ENCODE measurements at places on chromosomes 2 and 18.

DNA sequence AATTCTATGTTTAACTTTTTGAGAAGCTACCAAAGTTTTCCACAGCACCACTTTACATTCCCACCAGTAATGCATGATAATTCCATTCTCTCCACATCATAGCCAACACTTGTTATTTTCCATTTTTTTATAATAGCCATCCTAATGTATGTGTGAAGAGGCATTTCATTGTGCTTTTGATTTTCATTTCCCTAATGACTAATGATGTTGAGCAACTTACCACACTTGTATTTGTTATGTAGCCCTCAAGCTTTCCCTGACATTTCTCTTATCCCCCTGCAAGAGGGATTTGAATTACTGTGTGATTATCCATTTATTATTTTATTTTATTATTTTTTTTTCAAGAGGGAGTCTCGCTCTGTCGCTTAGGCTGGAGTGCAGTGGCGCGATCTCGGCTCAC lies 23.6 kb upstream of the SOS1 start:
- no peak for DNase-seq

DNA sequence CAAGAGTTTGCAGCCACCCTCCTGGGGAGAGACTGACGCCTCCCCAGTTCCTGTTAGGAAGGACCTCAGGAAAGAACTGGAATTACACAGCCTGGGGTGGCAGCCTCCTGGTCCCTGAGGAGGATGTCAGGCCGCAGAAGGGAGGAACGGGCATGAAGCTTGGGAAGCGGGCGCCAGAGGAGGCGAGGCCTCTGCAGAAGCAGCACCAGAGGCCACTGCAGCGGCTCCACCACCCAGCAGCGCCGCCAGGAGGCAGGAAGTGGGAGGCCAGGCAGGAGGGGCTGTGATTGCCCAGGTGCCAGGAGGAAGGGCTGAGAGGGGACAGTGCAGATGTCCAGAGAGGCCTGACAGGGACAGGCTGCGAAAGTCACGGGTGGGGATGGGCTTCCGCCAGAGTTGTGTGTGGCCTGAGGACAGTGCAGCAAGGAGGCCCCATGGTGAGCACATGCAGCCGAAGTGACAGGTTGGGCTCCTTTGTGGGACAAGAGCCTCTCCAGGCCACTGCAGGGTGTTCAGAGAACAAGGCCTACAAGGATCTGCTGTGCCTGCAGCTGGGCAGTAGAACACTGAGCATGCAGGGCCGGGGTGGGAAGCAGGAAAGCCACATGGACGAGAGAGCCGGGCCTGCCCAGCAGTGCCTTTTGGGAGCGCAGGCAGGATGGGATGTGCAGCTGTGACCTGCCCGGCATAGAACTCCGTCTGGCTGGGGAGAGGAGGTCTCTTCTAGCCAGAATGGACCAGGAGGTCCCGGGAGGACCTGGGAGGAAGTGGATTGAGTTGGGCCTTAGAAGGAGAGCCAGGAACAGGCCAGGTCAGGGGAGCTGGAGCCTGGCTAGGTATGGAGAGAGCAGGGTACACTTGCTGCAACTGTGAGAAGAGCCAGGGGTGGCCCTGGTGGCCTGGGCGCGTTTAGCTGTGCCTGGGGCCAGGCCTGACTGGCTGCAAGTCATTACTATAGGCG lies 39.1 kb upstream of the ALPP start:
- no peak for DNase-seq

- no peak for DNase-seq
These were observed 315.1 kb downstream of the MTX2 start for GRCh38 chr2:176584333-176584732.

DNA sequence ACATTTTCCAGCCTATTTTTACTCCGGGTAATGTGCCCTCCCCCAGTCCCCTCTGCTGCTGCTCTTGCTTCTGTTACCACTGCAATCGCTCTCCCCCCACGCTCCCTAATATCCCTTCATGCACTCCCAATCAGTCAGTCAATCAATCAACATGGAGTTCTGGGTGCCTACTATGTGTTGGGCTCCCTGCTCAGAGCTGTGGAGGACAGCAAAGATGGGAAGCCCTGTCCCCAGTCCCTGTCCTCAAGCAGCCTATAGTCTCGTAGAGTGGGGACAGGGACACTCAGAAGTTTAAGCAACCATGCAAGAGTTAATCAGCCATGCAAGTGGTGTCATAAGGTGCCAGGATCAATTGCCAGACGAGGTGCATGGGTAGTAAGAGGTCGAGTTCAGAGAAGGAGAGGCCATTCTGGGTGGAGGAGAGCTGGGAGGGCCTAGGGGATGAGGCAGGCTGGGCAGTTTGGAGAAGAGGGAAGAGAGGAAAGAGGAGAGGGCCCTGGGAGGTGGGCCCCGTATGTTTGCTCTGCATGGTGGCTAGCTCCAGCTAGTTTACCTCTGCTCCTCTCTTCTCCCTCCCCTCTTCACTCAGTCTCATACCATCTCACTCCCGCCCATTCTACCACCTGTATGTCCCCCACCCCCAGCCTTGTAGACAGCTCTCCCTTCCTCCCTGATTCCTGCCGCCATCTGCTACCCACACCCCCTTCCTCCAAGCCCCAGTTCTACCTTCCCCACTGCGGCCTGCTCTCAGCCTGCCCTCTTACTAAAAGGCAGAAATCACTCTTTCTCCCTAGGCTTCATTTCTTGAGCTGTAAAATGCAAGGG lies 3.9 kb downstream of the ASIC4 start:
- no peak for DNase-seq

- no peak for DNase-seq
These were observed 206.6 kb downstream of the AGPS start for GRCh38 chr2:177599139-177599688.

DNA sequence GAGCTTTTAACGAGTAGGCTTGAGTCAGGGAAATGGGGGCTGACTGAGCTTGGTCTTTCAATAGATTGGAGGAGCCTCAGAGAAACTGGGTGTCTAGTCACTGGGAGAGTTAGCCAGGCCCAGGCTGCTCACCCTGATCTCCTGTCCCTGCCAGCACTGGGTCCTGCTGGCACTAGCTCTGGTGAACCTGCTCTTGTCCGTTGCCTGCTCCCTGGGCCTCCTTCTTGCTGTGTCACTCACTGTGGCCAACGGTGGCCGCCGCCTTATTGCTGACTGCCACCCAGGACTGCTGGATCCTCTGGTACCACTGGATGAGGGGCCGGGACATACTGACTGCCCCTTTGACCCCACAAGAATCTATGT lies 720 bp downstream of the KRTCAP3 start:
- DNase-seq = no peak

DNA sequence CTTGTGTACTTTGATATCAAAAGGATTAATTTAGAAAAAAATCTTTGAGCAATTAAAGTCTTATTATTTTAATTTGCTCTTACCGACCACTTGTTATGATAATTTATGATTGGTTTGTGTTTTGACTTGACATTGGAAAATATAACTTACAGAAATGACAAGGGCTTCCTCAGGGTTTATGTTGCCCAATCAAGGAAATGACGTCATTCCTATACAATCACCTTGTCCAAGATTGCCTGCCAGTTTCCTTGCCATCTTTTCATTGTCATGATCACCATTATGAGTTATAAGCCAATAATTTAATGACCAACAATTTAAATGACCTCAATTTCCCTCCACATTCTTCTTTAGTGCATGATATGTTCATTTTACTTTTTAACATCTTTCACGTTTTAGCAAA lies 351.8 kb upstream of the TMEFF2 start:
- no peak for DNase-seq

DNA sequence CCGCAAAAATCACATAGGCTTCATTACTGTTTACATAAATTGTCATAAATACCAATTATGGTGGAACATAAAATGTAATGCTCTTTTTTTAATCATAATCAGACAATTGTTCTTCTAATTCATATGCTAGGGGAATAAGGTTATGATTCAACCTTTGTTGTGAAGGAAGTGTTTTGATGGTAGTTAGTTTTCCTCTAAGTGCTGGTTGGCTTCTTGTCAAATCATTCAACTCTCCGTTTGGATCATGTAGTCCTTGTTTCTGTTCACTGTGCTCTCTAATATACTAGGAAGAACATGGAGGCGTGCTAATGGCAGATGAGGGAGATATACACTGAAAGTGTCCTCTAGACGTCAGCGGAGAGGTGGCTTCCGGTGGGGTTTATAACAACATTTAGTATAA lies 1938.0 kb upstream of the PIK3C3 start:
- DNase-seq = no peak

- no peak for DNase-seq
These were observed 309.3 kb downstream of the GBX2 start for GRCh38 chr2:235858881-235859280.

DNA sequence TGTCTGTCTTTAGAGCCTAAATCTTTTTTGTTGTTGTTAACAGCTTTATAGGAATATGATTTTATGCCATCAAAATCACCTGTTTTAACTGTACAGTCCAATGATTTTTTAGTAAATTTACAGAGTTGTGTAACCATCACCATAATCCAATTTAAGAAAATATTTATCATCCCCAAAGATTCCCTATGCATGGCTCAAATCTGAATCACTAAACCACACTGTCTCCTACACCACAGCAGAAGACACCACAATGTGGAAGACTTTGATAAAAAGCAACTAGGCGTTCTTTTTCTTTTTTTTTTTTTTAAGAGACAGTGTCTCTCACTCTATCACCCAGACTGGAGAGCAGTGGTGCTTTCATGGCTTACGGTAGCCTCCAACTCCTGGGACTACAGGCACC lies 99.6 kb downstream of the TXNL1 start:
- no peak for DNase-seq

DNA sequence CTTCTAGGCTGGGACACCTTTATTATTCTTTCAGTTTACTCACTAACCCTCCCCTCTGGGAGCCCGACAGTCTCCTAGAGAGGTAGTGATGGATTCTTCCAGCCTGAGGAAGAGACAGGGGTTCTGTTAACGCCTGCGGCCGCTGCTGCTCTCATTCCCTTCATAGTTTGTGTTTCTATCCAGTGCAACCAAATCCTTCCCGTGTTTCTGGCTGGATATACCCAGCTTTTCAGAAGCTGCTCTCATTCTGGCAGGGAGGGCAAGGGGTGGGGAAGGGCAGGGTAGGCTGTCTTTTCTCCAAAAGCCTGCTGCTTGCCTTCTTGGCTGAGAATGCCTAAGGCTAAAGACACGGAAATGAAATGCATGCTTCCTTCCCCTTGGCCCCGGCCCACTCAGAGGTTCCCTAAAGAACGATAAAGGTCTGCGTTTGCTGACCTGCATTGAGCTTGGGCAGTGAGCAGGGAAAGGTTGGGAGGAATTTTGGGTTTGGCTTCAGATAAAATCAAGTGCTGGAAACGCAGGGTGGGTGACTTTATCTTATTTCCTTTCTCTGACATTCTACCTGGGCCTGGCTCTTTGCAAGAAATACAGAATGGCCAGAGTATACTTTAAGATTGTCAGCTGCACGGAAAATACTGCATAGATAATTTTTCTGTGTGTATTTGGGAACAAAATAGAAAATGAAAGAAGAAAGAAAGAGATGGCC lies 390.9 kb downstream of the NBAS start:
- DNase-seq = no peak

GRCh38 chr2:103401621-103402020 lies 639.8 kb downstream of the TMEM182 start:
- no peak for DNase-seq

GRCh38 chr18:58158008-58158407 lies 114.0 kb downstream of the NEDD4L start:
- no peak for DNase-seq

DNA sequence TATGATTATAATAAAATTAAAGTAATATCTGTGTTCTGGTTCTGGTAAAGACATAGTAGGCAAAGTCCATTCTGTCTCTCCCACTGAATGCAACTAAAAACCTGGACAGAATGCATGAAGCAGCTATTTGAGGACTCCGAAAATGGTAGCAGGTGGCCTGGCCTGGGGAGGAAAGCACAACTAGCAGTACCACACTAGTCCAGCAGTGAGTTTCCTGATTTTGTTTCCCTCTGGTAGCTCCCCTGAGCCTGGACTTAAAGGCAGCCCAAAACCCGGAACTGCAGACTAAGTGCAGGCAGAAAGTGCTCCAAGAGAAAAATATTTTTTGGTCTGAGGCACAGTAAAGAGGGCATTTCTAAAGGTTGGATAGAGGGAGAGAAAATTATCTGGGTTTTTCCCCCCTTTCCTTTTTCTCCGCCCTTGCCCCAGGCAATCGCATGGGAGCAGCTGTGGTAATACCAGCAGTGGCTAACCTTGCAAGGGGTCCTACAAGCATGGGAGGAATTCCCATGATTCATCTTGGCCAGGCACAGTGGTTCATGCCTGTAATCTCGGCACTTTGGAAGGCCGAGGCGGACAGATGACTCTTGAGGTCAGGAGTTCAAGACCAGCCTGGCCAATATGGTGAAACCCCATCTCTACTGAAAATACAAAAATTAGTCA lies 32.3 kb downstream of the ASXL2 start:
- no peak for DNase-seq

GRCh38 chr2:129604560-129604959 lies 374.9 kb upstream of the RAB6C start:
- DNase-seq = no peak

- no peak for DNase-seq
These were observed 197.7 kb downstream of the TGIF1 start for GRCh38 chr18:3647636-3648035.

GRCh38 chr2:38100328-38100727 lies 24.4 kb upstream of the CYP1B1 start:
- no peak for DNase-seq

- DNase-seq = no peak
These were observed 2.6 kb downstream of the USP14 start for GRCh38 chr18:160831-161570.

DNA sequence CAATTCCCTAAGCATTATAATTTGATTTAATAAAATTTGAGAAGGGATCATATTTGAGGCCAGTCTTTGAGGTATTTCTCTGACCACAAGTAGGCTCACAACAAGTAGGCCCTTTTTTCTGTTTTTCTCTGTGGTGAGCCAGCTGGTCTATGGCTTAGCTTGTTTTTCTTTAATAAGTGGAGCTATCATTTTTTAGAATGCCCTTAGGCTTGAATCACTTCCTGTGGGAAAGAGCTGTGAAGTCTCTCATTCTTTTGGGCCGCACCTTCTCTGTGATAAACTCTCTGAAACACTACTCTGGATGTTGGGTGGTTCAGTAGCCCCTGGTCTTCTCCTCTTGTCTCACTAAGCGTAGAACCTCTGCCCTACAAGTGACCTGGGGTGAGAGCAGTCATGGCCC lies 235.9 kb downstream of the SUCLG1 start:
- no peak for DNase-seq

DNA sequence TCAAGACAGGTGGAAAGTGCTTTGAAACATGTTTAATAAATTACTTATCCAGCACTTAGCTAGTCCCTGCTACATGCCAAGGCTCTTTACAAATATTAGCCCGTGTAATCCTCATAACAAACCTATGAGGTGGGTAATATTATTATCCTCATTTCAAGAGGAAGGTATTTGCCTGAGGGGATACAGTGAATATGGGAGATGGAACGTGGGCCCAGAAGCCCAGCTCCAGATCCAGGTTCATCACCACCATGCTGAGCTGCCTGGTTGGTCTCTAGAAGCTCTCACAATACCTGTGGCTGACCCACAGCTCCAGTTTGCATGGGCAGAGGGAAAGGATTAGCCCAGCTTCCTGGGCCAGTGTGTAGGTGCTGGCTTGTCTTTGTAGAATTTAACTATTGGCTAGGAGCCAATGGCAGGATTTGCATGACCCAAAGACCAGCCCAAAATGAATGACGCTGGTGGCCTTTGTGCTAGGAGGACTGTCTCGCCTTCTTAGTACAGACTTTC lies 61.6 kb upstream of the ATP8B1 start:
- DNase-seq = no peak
